Mesendoderm (in vitro differentiated cells): ENCODE measurements at places on chromosomes 2 and 18.

- DNase-seq = no peak
Measured at GRCh38 chr2:145323512-145323911, 803.6 kb upstream of the ZEB2 start.

DNA sequence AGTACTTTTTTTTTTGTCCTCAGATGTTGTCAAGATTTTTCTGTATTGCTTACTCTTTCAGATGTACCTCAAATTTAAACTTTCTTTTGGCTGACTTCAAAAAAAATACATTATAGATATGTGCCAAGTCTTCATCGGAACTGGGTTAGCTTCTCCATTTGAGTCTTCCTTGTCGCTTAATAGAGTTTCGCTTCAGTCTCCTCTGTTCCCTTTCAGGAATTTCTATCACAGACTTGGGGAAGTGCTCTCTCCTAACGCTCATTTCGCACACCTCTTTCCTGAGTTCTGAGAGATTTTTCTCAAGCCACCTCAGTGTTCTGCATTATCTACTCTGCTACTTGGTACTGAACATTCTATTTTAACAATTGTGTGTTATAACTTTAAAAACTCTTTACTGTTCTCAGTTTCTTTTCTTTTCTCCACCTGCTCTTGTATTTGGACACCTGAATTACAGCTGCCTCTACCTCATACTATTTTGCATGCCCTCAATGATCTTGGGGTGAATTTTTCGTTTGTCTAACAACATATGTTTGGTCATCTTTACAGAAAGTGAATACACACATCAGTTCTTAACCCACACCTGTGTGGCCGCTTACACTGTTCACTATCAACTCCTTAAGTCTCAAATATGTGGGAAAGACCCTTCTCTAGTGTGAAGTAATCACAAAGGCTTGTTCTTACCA lies 16.5 kb downstream of the PTPN2 start:
- DNase-seq = no peak

DNA sequence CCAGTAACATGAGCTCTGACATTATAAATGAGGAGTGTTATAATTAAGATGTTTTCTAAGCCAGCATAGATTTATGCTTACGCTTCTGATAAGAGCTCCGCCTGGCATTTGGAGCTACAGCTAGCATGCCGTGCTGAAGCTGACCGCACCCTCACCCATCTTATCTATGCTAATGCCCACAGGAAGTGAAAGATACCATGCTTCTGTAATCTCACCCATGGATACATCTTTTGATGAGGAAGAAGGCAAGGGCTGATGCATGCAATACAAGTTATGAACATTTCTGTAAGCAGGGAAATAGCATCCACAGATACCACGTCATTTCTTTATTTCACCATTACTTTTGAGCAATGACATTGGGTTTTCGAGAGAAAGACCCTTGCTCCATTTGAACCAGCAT lies 82.3 kb downstream of the ARL4C start:
- no peak for DNase-seq

DNA sequence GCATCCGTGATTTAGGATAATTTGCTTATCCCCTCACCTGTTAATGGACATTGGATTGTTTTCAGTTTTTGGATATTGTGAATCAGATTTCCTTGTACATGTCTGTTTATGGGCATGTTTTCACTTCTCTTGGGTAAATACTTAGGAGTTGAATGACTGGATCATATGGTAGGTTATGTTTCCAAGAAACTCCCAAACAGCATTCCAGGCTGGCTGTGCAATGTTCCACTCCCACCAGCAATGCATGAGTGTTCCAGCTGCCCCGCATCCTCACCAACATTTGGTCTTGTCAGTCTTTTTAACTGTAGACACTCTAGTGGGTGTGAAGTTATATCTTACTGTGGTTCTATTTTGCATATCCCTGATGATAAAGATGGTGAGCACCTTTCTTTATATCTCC lies 8.9 kb upstream of the LRRFIP1 start:
- DNase-seq = no peak

DNA sequence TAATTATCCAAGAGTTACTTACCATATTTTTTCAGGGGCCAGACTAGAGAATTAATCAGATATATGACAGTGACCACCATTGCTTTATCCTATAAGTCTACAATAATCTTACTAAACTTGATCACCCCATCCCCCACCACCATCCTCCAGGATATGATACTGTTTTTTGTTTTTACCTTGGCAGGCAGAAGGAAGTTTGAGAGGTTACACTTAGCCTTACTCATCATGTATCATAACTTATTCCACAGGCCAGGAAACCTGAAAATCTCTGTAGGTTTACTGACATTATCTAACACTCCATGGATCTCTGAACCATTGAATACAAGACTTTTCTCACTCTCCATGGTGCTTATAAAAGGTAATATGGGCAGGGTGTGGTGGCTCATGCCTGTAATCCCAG lies 602.7 kb downstream of the KCNJ3 start:
- DNase-seq = no peak

GRCh38 chr2:10985260-10985659 lies 73.5 kb downstream of the KCNF1 start:
- DNase-seq = no peak

DNA sequence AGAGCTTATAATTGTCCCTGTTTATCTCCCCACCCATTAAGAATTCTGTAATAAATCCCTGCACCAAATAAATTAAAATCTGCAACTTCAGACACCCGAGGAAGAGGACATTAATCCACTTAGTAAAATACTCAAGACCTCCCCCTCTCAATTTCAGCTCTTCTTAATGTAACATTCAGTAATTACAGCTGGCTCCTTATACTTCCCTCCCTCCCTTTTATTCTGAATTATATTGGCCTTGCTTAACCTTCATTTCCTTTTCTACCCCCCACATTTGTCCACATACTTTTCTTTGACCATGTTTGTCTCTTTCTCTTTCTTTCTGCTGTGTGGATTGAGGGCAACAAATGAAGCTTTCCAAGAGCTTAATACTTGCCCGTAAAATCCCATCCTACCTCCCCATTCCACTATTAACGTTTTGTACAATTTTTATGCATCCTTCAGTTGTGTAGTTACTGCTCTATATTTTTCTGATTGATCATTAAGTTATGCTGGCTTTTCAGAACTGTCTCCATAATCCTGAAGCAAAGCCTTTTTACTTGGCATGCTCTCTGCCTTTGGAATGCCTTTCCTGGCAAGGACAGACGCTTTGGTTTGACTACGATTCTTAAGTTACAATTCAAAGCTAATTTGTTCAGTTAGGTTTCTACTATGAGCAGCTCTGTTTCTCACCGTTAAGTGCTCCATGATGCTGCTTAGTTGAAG lies 580.1 kb downstream of the ZEB2 start:
- DNase-seq = no peak

DNA sequence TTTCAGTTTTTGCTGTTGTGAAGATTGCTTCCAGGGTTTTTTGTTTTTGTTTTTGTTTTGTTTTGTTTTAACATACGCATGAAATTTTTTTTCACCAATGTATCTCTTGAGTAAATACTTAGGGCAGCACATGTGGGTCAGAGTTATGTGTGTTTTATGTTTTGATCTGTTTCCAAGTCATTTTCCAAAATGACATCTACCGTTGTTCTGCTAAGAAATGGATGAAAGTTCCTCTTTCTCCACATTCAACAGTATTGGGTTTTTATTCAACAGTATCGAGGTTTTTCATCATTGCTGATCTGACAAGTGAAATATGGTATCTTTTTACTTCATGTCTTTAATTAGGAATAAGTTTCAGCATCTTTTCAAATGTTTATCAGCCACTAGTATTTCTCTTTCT lies 16.7 kb downstream of the RNF144A start:
- DNase-seq = no peak

DNA sequence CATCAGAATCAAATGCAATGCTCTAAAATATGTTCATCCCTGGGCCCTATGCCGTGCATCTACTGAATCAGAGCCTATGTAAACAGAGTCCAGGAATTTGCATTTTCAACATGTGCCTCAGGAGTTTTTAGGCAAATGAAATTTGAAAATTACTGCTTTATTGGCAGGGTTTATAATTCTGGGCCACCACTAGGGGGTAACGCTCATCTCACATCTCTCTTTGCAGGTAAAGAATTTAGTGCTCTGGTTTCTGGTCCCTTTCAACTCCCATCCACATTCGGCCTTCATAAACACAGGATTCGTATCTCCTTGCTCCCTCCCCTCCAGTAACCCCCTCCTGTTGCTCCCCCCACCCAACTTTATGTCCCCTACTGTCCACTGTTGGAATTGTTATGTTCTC lies 49.3 kb downstream of the LYPD6B start:
- DNase-seq = peak; percentile 55

- DNase-seq = peak; percentile 83
Measured at GRCh38 chr18:50203801-50204604, 9.1 kb upstream of the MYO5B start.

DNA sequence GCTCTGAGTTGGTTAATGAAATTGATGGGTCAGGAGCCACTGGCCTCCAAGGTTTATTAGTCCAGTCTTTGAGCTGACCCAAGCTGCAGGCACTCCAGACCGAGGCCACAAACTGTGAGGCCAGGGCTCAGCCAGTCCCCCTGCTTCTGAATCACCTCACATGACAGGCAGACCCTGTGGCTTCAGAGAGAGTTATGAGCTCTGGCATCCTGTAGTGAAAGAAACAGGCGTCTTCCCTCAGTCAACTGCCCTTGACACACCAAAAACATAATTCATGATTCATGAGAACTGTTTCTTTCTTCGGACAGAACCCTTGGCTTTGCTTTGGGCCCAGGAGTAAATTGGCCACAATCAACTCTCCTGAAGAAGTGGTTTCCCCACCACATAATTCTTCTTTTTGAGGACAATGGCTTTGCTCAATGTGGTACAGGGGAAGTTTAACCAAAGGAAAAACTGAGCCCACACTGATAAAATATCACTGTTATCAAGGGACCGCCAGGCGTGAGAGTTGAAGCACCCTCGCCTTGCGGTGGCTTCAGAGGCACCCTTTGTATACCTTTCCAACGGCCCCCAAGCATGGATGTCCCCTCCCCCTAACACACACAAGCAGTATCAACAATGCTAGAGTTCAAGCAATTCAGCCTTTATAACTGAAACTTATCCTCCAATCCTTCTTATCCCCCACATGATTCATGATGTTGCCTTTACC lies 226.9 kb downstream of the CYRIA start:
- DNase-seq = no peak

DNA sequence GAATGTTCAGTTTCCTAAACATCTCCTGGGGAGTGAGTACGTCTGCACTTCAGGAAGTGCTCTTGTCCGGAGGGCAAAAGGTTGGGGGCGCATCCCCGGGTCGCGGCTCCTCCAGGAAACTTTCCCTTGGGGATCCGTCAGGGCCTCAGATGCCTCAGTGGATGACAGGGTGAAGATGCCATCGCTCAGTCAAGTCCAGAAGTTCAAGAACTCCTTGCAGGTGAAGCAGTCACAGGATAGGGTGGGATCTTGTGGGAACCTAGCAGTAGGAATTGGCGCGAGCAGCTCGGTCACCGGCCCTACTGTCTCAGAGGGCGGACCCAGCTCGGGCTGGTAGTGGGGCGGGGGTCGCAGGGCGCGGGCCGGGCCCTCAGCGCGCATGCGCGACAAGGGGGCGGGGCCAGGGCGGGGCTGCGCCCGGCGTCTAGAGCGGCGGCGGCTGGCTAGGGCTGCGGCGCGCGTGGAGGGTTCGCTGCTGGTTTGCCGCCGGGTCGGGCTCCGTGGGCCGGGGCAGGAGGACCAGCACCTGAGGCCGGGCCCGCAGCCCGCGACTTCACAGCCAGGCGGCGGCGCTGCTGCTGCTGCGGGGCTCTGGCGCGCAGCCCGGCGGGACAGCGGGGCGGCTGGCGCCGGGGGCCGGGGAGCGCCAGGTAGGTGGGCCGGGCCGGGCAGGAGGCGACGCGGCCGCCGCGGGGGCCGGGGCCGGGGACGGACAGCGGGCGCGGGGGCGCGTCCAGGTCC lies at the start of gene INPP4A:
Gene INPP4A, plus strand, starts transcription at position 423 of the 741 bp plus-strand sequence. CDS start 75,191 bp downstream, outside the sequence.
- DNase-seq = peak; percentile 91

- no peak for DNase-seq
Measured at GRCh38 chr2:182894174-182894573, 27.7 kb upstream of the FRZB start.

- DNase-seq = no peak
Measured at GRCh38 chr18:37156330-37156942, 327.5 kb downstream of the KIAA1328 start.

- no peak for DNase-seq
Measured at GRCh38 chr2:166285215-166285614, 90.5 kb downstream of the SCN9A start.

DNA sequence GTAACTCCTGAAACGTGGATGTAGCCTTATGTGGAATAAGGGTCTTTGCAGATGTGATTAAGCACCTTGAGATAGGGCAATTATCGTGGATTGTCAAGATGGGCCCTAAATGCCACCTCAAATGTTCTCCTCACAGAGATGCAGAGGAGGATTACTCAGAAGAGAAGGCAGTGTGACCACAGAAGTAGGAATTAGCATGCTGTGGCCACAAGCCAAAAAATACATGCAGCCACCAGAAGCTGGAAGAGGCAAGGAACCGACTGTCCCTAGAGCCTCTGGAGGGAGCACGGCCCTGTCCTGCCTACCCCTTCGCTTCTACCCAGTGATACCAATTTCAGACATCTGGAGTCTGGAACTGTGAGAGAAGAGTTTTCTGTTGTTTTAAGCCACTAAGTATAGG lies 47.3 kb upstream of the MGAT5 start:
- DNase-seq = peak; percentile 48

- no peak for DNase-seq
Measured at GRCh38 chr2:105959357-105959756, 214.6 kb downstream of the NCK2 start.

DNA sequence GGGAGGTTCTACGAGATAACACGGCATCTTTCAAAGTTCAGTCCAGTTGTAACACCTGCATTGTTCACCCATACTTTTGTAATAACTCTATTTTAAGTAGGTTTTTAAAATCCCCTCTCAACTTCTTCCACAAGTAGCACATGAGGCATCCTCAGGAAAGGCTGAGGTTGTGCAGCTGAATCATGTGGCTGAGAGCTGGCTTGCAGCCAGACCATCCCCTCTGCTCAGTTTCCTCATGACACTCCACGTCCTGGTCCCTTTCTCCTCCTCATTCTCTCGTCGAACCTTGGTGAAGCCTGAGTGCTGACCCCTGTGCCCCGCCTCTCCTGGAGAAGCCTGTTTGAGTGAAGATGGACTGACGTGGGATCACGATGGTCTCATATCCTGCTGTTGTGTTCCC lies 42.5 kb downstream of the POU3F3 start:
- no peak for DNase-seq

- no peak for DNase-seq
Measured at GRCh38 chr2:236629961-236630872, 60.6 kb downstream of the ACKR3 start.

DNA sequence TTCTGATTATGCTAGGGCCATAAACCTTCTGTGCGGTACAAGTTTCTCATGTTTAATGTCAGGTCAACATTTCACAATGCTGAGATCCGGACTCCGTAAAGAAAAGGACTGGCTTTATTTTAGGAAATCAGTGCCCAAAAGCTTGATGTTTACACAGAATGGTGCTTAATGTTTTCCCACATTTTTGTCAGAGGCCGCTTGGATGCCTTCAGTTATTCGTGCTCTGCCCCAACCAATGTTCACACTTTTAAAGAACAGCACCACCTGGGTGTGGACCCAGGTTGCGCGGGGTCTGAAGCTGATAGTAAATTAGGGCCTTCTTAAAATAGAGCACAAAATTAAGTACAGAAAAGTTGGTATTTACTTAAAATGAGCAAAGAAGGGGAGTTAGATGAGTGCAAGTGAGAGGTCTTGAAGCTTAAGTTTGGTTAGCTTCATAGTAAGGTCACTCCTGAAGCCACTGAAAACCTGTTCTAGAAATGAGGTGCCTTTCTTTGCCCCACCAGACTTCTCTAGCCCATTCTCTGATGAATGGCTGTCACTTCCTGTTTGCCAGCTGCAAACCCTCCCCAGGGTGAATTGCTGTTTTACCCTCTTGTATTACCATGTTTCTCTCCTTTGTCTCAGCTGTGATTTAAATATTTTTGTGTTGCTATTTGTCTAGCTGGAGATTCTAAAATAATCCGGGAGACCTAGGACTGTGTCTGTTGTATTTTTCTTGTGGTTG lies 20.5 kb downstream of the SLC3A1 start:
- DNase-seq = peak; percentile 40
